ENCODE measurements at places on chromosomes 6 and 20.

GRCh38 chr6:4883298-4883697 is 107.1 kb downstream of the CDYL start:
- no peak for DNase-seq

DNA sequence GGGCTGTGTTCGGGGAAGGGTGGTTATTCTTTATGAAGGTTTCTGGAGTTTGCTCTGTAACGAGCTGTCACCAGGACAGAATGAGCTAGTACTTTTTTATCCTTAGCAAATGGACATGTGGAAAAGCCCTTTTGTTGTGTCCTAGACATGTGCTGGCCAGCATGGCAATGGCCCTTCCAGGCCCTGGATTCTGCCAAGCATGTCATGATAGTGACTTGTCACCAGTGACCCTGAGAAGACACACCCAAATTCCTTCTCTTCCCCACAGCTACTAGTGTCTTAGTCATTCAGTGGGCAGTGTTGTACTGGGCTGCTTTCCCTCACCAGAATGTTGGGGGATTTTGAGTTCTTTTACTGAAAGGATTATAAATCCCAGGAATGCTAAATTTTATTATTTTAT is 74.0 kb upstream of the XRN2 start:
- no peak for DNase-seq

- DNase-seq: peak; percentile 9
Measured at GRCh38 chr6:170087941-170088581, 202.8 kb downstream of the DLL1 start.

DNA sequence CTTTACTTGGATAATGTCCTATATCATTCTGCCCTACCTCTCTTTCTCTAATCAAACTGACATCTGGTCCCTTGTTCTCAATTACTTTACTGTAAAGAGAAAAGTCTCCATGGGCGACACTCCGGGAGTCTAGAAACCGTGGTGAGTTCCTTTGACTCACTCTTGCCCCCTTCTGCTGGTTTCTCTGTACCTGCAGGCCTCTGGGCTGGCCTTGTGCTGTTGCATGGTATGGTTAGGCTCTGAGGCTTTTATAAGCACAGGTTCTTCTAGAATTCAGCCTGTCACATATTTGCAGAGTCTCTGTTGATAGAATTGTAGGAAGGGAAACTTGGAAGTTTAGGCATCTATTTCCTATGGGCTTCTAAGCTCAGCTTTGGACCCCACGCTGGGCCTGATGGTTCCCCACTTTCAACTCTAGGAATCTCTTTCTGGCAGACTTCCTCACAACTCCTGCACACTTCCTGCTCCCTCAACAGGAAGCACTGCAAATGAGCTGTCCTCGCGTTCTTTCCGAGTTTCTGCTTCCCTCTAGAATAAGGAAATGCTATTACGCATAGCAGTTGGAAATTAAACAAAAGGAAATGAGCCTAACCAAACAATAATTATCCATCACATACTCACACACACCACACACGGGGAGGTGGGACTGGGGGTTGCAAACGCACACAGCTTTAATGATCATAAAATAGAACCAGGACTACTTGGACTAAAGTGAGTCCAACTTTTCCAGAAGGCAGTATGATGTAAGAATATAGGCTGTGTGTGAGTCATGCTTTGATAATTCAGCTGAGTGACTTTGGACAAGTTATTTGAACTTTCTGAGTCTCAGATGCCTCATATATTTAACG is 683.3 kb downstream of the QKI start:
- no peak for DNase-seq

GRCh38 chr6:14743474-14744211 is 502.2 kb upstream of the JARID2 start:
- DNase-seq: no peak

DNA sequence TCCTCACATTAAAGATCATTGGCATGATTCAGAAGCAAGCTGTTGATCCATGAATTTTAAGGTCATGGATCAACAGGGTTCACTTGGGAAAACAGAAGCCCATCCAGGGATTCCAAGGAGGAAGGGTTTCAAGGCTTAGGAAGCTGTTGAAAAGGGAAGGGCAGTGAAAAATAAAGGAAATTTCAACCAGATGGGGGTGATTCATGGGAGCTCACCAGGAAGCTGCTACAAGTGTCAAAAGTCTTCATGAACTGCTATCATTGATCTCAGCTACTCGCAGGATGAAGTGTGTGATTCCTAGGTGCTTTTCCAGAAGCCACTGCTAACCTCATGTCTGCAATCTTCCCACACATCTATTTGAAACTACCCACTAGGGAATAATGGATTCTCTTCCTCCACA is 26.2 kb downstream of the ADTRP start:
- no peak for DNase-seq

GRCh38 chr6:146620655-146621054 is 21.9 kb downstream of the ADGB start:
- DNase-seq: no peak

DNA sequence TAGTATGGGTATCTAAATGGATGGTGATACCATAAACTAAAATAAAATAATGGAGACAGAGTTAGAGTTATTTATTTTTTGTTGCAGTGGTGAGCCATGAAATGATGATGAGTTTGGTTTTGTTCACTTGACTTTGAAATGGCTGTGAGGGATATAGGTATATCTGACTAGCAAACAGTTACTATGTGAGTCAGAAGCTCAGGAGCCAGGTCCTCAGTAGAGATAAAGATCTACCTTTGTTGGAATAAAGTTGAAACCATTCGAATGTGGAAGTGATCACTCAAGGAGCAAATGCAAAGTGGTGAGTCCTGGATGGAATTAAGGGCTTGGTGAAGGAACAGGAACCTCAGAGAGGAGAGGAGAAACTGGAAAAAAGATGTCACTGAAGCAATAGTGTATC is 86.0 kb upstream of the TPD52L1 start:
- DNase-seq: no peak

GRCh38 chr20:36318166-36318565 is 12.0 kb downstream of the DLGAP4 start:
- peak; percentile 18 for DNase-seq

DNA sequence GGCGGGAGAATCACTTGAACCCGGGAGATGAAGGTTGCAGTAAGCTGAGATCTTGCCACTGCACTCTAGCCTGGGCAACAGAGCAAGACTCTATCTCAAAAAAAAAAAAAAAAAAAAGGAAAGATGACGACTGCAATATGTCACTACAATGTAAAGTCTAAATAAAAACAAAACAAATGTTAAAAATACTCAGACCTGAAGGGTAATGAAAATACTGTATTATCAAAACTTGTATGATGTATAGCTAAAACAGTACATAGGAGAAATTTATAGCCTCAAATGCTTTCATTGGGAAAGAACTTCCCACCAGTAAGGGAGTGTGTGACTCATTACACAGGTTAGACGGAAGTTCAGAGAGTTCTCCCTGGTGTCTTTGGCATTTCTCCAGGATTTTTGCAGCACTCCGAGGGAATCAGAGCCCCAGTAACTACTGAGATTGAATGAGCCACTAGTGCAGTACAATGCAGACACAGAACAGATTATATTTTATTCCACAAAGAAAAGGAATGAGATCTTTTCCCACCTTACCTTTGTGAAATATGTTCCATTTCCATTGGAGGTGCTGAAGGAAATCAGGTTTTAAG is 12.5 kb upstream of the RALGAPB start:
- no peak for DNase-seq

- peak; percentile 84 for DNase-seq
Measured at GRCh38 chr6:165987483-165988301, 180.0 kb downstream of the TBXT start.

- DNase-seq: no peak
Measured at GRCh38 chr6:46234156-46234556, 63.4 kb upstream of the ENPP5 start.

- DNase-seq: no peak
Measured at GRCh38 chr6:169534039-169534421, 167.8 kb downstream of the WDR27 start.

GRCh38 chr6:4383910-4384638 is 248.7 kb upstream of the ECI2 start:
- no peak for DNase-seq

DNA sequence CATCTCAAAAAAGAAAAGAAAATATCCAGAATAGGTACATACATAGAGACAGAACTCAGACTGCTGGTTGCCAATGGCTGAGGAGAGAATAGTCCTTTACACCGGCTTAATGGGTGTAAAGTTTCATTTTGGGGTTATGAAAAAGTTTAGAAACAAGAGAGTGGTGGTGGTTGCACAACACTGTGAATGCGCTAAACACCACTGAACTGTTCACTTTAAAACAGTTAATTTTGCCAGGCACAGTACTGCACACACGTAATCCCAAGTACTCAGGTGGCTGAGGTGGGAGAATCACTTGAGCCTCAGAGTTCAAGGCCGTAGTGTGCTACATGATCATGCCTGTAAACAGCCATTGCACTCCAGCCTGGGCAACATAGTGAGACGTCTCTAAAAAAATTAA is 7.6 kb downstream of the ILRUN start:
- DNase-seq: no peak

DNA sequence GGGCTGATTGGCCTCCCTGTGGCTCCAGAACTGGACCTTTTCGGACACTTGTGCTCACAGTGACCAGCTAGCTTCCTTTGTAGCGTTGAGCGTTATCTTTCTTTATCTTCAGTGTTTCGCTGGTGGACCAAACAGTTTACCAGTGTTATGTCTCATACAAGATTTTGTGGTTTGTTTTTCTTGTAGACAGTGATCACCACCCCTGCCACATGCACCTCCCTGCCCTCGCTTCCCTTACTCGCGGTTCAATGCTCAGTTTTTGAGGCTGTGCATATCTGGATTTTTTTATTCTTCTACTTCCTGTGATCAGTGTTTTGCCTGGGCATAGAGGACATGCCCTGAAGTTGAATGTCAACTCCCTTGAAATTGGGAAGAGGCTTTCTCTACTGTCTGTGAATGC is 16.4 kb downstream of the MYT1 start:
- no peak for DNase-seq

GRCh38 chr6:147157930-147158329 is 46.3 kb upstream of the STXBP5 start:
- no peak for DNase-seq

DNA sequence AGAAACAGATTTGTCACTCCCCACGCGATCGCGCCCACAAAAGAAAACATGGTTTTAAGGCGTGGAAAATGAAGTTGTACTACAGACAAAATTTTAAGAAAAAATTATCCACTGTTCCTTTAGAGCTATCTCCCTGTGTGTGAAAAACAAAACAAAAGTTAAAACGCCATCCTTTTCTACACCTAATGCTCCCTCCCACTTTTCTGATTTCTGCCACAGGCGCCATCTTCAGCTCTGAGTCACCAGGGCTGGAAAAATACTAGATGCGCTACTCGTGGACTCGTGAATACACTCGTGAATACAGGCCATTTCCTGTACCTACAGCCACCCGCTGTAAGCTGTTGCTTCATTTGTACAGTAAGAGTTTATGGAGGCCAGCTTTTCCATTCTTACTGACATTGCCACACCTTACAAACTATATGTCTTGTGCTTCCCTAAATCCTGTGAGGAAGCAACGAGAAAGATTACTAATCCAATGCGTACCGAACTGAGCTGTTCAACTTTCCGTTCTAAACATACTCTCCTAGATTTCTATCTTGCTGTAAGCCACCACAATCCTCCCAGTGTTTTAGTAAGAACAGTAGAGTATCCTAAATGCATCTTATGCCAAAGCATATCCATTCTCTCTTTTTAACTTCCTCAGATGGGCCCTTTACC is 773 bp upstream of the AHI1 start:
- DNase-seq: peak; percentile 43

- no peak for DNase-seq
Measured at GRCh38 chr20:18728165-18728869, 85.3 kb upstream of the SCP2D1 start.

- DNase-seq: no peak
Measured at GRCh38 chr6:105550955-105551620, 148.2 kb upstream of the PREP start.

DNA sequence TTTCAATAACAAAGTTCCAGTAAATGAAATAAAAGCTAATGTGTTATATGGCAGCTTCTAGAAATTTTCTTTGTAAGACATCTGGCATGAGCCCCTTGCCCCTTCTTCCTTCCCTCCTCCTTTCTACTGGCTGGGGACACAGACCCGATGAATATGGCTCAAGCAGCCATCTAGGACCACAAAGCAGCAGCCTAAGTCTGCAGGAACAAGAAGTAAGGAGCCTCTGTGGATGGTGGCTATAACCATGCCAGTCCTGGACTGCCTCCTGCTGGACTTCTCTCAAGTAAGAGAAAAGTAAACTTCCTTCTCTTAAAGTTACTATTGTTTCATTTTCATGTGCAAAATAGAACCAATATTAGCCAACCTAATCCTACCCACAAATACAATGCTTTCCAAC is 114.9 kb upstream of the DST start:
- DNase-seq: no peak

GRCh38 chr6:106527979-106528378 is 101.3 kb downstream of the RTN4IP1 start:
- DNase-seq: no peak

DNA sequence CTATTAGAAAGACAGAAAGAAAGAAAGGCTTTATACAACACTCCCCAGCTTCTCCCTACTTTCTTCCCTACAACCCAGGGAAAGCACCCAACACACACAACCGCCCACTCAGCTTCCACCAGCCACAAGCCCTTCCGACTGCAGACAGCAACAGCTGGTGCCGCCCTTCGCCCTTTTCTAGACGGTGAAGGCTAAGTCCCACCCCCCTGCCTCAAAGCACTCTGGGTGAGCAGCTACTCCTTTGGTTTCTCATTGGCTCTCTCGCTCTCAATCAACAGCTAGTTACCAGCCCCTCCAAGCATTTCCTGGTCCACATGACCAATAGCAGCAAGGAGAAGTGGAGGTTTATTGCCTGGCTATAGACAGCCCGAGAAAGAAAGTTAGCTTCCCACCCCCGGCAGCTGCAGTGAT is 230.1 kb upstream of the MOCS1 start:
- peak; percentile 71 for DNase-seq

DNA sequence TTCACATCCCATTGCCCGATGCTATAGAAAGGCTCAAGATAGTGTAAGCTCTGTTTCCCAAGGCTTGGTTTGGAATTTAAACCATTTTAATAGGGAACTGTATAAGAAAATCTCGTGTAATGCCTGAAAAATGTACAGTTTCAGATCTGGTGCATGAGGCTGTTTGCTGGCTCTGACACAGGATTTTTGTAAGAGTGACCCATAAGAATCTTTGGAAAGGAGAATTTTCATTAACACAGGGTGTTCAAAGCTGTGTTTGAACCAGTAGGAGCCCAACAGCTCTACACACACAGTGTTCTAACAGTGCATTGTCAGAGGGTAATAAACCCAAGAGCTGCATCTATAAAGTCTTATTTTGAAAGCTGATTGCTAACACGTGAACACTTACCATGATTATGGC is 293.5 kb downstream of the PRL start:
- no peak for DNase-seq

- no peak for DNase-seq
Measured at GRCh38 chr6:3911130-3911529, 62.0 kb downstream of the FAM50B start.

DNA sequence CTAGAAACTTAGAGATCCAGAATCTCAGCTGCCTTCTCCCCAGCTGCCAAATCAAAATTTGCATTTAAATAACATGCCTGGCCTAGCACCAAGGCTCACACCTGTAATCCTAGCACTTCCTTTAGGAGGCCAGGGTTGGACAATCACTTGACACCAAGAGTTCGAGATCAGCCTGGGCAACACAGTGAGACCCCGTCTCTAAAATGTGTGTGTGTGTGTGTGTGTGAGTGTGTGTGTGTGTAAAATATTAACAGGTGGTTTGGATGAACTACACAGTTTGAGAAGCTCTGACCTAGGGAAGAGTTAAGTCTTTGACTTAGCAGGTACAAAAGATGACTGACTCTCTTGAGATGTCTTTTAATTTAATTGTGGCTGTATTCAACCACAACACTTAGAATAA is 20.2 kb upstream of the CD2AP start:
- no peak for DNase-seq

- DNase-seq: no peak
Measured at GRCh38 chr6:24099181-24099580, 26.8 kb upstream of the NRSN1 start.
